ENCODE measurements at places on chromosomes 12 and 14.

- DNase-seq: no peak
Measured at GRCh38 chr12:96242597-96242996, 48.4 kb downstream of the ELK3 start.

GRCh38 chr12:115572440-115572839 lies 705.1 kb downstream of the MED13L start:
- DNase-seq: peak; percentile 41

GRCh38 chr14:70648346-70648745 lies 6.6 kb downstream of the TTC9 start:
- DNase-seq: no peak

GRCh38 chr12:91053951-91054715 lies 3.7 kb downstream of the KERA start:
- DNase-seq: no peak

DNA sequence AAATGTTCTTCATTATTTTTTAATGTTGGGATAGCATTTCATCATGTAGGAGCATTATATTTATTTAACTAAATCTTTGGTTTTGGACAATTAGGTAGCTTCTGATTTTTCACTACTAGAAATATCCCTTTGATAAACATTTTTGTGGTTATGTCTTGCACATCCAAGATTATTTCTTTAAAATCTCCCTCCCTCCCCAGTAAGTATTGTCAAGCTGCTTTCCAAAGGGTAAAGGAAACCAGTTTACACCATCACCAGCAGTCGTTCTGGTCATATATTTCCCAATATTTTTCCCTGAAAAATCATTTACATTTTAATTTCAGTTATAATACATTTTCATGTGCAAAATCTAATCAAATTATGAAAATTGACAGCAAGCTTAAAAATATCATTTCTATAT lies 11.1 kb downstream of the CD69 start:
- DNase-seq: no peak

GRCh38 chr12:90216020-90216552 lies 507.4 kb upstream of the ATP2B1 start:
- DNase-seq: no peak
